ENCODE measurements at places on chromosomes 2 and 18.

DNA sequence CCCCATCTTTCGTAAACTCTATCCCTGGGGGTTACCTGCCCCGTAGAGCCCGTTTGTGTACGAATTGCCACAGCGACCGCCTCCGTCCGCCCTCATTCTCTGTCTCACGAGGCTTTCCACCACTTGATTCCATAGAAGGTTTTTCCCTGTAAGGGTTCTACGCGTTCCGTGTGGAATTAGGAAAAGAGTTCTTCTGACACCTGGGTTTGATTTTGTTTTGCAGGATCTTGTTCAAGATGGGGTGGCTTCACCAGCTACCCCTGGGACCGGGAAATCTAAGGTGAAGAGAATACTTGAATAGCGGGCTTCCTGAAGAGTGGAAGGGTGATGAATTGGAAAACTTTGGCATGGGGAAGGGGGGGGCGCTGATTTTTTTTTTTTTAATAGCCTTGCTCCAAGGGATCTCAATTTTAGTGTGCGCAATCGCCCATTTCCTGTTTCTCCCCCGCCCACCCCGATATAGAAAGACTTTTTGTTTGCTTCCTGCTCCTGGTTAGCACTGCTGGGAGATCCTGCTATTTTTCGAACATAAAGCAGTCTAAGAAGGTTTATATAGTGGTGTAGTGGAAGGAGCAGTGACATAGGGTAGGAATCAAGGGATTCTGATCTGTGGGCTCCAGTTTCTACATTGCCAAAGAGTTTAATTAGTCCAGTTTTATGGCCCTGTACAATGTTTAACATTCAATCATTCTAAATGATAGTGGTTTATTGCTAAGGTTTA, 564 bp downstream of the GCC2 start:
- peak; percentile 54 for DNase-seq

DNA sequence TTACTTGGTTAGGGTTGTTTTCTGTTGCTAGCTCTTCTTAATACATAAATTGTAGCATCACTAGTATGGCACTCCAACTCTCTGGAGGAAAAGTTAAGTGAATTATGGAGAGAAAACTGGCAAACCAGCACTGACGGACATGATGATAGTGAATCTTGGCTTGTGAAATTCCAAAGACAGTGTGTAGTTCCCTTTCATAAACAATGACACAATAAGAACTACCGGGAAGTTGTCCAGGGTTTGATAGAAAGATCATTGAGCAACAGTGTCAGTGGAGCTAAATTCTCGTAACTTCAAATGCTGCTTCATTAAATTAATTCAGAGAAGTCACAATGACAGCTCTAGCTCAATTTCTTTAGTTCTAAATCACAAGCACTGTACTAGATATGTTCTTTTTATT, 66.5 kb downstream of the RIT2 start:
- DNase-seq, result no peak

DNA sequence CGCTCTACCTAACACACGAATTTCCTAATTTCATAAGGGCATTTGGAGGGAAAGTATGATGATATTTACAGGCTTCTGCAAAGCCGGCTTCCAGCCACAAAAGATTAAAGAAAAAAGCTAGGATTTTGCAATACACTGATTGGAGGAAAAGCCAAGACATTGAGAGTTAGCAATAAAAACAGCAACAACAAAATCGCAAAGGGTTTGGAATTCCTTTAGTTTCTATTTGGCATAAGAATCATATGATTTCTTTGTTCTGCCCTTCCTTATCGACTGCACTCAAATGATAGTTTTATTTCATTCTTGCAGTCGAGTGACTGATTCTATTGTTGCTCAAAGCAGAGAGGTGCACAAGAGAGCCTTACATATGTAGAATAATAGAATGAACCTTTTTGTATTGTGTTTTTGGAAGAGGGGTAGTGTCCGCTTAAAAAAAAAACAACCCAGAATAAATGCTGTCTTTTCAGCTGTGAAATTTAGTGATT, 3.9 kb upstream of the ZNF532 start:
- no peak for DNase-seq

- no peak for DNase-seq
Observed at GRCh38 chr2:21489080-21489479, 365.3 kb downstream of the TDRD15 start.

GRCh38 chr2:69734854-69735544, 6.9 kb upstream of the ANXA4 start:
- no peak for DNase-seq

- DNase-seq, result peak; percentile 63
Observed at GRCh38 chr2:68466361-68466777, 725 bp downstream of the FBXO48 start.

DNA sequence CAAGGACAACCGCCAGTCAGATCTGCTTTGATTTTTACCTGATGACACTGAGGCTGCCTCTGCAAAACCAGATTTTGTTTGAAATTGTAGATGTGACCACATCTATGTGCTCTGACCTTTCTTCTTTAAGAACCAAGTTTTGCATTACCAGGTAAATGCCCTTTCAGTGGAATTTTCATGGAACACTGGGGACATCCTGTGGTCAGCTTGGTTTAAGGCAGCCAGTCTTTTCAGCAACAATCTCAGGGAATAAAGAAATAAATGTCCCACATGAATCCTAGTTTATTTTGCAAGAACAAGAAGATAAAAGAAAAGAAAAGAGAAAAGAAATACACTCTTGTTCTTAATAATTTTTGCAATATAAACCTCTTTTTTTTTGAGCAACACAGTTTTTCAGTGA, 90.6 kb downstream of the POU3F3 start:
- DNase-seq, result no peak

DNA sequence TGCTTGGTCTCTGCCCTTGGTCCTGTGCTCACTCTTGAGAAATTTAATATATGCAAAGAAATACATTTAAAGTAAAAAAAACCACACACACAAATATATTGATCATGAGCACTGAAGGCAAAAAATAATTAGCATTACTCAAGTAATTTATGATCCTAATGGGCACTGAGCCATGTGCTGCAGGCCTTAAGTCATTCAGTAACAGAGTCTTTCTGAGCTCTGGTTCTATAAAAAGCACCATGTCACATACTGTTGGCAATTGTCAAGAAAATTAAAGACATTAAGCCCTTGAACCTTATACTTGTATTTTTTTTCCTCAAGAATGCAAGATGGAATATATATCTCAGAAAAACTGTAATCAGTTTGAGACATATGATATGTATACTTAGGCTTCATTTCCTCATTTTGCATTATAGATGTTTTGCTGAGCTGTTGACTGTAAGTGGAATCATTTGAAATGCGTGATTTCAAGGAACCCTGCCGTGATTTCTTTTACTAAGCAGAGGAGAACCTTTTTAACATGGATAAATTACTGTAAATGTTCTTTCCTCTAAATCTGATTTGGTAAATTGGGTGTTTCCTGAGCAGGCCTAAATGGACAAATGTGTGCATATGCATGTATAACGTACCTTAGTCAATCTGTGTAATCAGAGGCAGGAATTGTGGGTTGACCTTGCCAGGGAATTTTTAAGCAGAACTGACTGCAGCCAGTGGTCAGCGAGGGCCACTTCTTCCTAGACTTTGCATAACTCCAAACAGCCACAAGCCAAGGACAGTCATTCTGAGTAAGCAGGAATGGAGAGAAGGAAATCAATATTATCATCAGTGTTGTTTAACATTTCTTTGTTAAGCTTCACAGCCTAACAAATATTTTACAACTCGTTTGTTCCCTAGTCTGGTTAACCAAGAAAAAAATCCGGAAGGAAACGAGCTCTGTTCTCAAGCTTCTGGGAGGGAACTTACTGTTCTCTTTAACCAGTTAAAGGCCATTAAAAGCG, 191.5 kb upstream of the ATP5MC3 start:
- DNase-seq, result no peak

DNA sequence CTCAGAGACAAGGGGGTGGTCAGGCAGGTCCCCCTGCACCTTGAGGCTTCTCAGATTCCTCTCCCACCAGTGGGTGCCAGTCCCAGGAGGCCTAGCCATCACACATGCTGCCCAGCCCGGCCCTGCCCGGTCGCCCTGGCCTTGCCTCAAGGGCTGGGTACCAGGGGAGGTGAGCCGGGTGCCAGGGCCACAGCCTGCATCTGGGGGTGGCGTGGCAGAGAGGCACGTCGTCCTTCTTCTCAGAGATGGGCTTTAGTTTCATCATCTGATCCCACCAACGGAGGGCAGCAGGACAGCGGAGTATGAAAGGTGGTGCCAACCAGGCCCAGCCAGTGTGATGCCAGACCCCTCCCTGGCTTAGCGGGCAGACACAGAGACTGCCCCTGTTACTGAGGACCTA, 161.7 kb downstream of the TFCP2L1 start:
- DNase-seq, result no peak

Measured in CD4-positive, alpha-beta T cell treated with Interferon alpha-2 for 1 hour (primary cell).